ENCODE measurements at places on chromosomes 11 and 22.

DNA sequence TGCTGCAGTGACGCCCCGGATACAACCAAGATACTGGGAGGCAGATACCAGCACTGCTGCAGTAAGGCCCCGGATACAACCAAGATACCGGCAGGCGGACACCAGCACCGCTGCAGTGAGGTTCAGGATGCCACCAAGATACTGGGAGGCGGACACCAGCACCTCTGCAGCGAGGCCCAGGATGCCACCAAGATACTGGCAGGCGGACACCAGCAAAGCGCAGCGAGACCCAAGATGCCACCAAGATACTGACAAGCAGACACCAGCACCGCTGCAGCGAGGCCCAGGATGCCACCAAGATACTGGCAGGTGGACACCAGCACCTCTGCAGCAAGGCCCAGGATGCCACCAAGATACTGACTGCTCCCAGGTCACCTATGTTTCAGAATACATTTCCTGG lies 225.2 kb downstream of the BRD1 start:
- no peak for DNase-seq

DNA sequence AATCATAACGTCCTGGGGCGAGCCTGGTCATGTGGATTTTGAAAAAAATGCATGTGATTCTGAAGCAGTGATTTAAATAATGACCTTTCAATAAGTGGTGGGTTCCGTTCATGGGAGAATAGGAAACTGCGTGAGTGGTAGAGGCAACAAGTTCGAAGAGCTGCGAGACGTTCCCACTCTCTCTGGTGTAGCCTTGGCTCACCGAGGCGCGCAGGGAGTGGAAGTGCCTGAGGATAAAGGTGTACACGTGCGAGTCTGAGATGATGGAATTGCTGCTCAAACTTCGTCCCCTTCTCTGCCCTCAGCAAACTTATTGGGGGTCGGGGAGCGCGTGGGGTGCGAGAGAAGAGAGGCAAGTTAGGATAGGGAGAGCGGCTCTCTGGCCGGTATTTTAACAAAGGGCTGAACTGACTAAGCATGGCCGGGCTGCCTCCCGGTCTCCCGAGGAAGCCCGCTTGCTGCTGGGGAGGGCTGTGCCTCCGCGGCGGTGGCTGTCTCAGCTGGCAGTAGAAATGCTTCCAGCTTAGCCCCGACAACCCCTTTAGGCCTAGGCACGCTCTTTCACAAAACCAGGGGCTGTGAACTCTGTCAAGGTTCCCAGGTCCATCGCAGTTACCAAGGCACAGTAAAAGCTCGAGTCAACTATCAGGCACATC lies 875 bp upstream of the STT3A start:
- peak; percentile 39 for DNase-seq

GRCh38 chr11:33256031-33256812 lies 959 bp upstream of the HIPK3 start:
- DNase-seq = no peak

- peak; percentile 75 for DNase-seq
These were observed 565 bp downstream of the GAS2L1 start for GRCh38 chr22:29306835-29307595.

- no peak for DNase-seq
These were observed 100.8 kb downstream of the TRAF6 start for GRCh38 chr11:36409152-36409816.

- no peak for DNase-seq
These were observed 71.5 kb downstream of the LINC01488 start for GRCh38 chr11:69552951-69553350.

DNA sequence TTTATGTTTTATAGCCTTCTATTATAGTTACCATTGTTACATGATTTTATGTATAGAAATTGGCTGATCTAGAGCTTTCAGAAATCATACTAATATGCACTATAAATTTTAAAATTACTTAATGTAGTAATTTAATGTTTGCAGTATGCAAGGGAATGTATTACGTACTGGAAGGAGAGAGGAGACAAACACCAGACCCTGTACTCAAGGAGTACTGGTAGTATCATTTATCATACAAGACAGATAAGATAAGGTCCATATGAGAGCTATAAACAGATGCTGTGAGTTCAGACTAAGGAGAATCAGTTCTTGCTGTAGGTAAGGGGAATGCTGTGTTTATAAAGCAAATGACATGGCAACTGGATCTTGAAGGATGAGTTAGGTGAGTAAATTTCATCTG lies 765 bp downstream of the BCO2 start:
- DNase-seq = no peak

DNA sequence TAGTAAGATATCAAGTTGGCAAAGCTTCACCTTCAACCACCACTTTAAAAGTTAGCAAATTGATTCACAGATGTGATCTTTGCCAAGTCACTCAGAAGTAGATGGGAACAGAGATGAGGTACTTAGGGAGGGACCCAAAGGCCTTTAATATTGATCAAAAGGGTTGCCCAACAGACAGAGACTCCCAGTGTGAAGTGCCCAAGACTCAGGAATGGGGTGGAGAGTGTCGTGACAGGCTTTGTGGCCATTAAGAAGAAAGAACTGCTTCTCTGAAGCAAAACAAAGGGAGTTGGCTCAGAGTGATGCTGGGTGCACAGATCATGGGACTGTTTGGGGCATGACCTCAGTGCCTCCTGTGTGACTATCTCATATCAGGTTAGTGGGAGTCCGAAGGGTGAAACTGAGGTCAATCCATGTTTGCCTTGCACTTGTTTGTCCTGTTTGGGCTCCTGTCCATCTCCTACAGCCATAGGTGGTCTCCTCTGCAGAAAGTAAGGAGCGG lies 132.3 kb downstream of the APIP start:
- DNase-seq = no peak

GRCh38 chr11:72001834-72002591 lies 3.3 kb downstream of the IL18BP start:
- DNase-seq = no peak

DNA sequence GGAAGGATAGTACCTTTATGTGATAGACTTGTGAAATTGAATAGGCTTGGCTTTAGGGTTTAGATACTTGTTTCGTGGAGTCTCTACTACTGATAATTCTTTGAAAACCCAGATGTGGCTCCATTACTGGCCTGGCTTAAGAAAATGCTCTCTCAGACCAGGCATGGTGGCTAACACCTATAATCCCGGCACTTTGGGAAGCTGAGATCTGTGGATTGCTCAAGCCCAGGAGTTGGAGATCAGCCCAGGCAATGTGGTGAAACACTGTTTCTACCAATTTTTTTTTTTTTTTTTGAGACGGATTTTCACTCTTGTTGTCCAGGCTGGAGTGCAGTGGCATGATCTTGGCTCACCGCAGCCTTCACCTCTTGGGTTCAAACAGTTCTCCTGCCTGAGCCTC lies 40.9 kb downstream of the ATG13 start:
- DNase-seq = no peak

DNA sequence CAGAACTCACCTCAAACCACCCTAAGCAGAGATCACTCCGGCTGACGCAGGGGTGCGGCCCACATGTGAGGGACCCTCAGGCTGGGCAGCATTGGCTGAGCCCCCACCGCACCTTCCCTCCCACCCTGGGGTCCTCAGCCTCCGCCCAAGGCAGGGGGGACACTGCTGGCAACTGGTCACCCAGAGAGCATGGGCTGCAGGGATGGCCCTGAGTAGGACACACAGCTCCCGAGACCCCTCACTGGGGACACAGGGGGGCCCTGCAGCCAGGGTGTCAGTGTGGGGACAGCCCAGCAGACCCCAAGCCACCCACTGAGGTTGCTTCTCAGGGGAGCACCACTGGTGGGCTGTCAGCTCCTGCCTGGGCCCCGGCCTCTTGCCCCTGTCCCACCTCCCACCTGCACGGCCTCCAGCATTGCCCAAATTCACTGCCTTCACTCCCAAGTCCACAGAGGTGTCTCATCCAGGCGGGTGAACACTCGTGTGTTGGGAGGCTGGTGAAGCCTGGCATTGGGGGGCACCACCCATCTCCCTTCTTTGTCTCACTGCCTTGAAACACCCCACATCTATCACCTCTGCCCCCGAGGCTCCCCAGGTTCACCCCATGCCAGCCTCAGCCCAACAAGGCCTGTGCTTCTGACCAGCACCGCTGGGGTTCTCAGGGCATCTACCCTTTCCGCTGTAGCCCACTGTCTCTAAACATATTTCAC lies 4.7 kb downstream of the C11orf21 start:
- no peak for DNase-seq

DNA sequence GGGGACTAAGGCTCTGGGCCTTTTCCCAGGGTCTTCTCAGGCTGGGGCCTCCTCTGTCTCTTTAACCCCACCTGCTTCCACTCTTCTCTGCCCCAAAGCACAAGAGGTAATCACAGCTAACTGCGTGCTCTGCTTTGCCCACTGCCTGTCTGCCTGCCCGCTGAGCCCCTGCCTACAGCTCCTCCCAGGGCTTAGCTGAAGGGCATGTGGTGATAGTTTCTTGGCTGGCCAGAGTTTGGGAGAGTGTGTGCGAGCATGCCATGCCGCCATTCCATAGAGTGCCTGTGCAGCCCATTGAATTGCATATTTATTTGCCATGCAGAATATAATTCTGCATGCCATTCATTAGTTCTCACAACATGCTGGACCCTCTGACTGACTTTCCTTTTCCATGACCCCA lies 32.5 kb downstream of the PHLDB1 start:
- DNase-seq = no peak

DNA sequence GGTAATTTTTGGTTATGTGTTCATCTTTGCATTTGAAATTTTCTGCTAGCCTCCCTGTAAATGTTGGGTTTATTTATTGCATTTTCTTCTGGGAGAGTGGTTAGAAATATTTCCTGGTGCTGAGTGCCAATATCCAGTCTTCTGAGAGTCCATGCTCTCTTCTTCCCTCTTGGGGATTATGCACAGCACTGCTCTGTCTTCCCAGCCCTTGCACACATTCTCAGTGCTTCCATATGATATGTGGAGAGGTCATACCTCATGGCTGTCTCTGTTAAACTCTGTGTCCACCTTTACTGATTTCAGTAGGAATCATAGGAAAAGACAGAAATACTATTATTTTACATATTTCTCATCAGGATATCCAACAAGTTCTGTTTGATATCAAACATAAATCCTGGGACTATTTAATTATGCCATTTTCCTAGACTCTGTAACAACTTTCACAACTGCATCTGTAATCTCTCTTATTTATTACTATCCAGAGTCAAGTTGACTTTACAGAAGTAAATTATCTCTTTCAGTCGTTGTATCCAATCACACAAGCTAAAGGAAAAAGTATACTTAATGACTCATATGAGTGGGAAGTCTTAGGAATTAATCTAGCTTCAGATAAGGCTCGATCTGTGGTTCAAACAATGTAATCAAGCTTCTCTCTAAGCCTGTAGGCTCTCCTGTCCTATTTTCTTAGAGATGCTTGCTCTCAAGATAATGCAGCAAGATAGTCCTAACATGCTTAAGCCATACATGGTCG lies 2.7 kb upstream of the NXPE1 start:
- DNase-seq = no peak

GRCh38 chr11:124890683-124891372 lies 6.8 kb downstream of the ROBO4 start:
- DNase-seq = no peak

DNA sequence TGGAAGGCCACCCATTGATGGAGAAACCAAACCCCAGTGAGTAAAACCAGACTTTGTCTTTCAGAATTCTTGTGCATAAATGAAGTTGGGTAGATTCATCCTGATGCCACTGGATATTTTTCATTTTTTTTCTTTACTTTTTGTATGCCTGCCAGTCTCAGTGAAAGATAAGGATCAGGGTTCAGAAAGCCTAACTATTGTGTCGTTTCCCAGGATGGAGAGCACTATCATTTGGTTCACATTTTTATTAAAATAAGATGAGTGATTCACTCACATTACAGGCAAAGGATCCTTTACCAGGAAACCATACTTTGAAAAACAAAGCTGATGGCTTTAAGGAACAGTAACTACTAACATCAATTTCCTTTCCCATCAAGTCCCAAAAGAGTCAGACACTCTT lies 52.0 kb downstream of the ARFGAP2 start:
- DNase-seq = no peak

DNA sequence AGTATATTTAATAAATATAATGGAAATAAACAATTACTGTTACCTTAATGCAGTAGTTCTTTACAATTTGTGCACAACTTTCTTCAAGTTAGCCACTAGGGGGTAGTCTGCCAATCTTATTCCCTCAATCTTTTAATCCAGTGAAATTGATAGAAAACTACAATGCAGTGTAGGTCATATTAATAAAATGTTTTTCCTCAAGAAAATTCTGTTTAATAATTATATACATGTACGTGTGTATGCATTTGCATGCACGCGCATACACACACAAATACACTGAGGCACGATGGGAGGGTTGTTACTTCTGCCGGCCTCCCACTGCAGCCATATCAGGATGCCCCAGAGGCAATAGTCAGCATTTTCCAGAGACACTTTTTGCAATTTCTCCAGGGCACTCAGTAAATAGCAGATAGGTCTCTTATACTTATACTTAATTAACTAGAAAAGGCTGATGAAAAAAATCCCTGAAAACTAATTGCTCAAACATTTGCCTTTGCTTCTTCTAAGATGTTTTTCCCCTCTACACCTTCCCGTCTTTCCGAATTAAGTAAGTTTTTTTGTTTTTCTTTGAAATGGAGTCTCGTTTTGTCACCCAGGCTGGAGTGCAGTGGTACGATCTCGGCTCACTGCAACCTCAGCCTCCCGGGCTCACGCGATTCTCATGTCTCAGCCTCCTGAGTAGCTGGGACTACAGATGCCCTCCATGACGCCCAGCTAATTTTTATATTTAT lies 3.1 kb downstream of the GAB2 start:
- peak; percentile 41 for DNase-seq

DNA sequence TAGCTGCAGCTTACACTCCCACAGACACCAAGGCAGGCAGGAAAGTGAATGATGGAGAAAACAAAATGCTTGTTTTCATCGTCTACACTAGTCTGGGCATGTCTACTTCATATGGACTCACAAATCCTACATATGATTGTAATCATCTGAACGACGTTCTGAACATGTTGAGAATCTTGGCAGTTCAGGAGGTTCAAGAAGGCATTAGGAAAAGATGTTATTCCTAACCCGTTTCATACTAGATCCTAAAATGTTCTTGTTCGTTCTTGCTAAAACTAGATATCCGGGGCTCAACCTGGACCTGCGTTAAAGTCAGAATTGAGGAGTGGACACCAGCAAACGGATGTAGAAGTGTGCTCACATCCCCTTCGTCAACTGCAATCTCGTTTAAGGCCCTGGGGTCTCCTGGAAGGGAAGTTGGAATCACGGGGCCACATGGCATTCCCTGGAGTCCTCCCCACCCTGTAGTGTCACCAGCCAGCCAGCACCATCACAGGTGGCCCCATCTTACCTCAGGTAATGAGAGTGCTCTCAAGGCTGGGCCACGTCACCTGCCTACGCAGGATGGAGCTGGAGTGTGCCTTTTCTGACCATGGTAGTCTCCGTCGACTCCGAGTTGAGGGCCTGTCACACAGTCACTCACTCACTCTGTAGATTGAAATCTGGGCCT lies 37.3 kb downstream of the C11orf58 start:
- DNase-seq = no peak

- no peak for DNase-seq
These were observed 8.8 kb downstream of the MISFA start for GRCh38 chr11:18608376-18608775.
